Renal cortex interstitium (tissue), 15 donors: ENCODE measurements at places on chromosomes 16 and 17.

DNA sequence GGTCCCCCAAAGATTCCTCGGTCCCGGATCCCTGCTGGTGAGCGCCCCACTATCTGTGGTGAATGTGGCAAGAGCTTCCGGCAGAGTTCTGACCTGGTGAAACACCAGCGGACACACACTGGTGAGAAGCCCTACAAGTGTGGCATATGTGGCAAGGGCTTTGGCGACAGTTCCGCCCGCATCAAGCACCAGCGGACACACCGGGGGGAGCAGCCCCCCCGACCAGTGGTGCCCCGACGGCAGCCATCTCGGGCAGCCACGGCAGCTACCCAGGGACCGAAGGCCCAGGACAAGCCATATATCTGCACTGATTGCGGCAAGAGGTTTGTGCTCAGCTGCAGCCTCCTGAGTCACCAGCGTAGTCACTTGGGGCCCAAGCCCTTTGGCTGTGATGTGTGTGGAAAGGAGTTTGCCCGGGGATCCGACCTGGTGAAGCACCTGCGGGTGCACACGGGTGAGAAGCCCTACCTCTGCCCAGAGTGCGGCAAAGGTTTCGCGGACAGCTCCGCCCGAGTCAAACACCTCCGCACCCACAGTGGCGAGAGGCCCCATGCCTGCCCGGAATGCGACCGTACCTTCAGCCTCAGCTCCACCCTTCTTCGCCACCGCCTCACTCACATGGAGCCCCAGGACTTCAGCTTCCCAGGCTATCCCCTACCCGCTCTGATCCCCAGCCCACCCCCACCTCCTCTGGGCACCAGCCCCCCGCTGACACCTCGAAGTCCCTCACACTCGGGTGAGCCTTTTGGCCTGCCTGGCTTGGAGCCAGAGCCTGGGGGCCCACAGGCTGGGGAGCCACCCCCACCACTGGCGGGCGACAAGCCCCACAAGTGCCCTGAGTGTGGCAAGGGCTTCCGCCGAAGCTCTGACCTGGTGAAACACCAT is 2.8 kb downstream of the ZNF48 start:
- DNase-seq, result no peak

- no peak for DNase-seq
Observed at GRCh38 chr17:73247726-73248125, 14.0 kb downstream of the CPSF4L start.

DNA sequence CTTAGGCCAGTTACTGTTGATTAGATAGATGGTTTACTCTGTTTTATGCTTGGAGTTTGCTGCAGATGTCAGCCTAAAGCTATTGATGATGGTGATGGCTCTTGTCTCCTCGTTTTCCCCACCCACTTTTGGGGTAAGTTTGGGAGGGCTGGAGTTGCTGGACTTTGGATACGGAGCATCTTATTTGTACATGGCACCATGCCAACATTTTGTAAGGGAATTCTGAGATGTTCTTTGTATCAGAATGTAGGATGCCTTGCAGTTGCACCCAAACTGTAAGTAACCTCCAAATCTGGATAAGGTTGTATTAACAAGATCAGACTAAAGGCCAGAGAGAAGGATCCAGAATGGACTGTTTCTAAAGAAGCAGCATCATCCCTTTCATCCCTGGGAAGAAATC is 551.9 kb upstream of the ZFHX3 start:
- no peak for DNase-seq

GRCh38 chr16:82192665-82193064 is 22.6 kb upstream of the MPHOSPH6 start:
- no peak for DNase-seq

DNA sequence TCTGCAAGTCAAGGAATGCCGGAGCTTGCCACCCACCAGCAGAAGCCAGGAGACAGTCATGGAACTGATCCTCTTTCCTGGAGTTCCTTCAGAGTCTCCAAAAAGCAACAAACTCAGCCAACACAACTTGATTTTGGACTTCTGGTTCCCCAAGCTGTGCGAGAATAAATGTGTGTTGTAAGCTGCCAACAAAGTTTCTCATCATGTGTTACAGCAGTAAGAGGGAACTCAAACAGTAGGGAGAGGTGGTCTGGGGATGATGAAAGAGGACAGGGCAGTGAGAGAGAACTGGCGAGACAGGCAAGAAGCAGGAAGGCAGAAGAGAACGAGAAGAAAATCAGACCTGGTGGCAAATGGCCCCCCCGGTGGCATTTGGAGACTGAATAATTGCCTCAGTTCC is 204.9 kb downstream of the MAF start:
- DNase-seq, result no peak

DNA sequence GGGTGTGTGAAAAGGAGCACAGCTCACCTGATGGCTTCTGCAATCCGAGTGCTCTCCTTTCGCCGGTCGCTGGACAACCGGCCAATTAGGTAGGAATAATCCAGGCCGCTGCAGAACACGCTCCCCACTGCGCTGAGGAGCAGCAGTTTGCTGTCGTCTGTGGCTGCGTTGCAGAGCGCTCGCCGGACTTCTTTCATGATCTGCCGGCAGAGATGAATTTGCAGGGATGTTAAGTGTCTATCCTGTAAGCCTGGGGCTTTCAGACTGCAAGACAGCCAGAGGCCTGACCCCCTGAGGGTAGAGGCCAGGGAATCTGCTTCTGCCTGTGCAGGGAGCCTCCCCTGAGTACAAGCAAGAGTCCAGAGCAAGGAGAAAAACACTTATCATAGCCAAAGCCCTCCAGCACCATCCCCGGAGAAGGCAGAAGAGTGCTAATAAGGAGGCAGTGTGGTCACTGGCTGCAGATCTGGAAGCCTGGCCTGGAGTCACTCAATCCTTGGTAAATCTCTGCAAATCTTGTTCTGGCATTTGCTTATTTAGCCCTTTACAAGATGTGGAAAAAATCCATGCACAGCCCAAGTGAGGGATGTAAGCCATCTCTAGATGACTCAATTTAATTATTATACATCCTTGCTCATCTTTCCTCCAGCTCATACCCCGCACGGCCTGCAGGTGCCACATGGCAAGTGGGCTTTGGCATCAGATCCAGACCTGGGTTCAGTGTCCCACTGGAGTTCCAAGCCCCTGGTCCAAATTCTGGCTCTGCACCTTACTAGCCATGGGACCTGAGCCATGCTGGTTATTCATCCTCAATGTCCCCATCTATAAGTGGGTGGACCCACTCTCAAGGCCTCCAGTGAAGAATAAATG is 80.2 kb downstream of the DYNLRB2 start:
- no peak for DNase-seq

GRCh38 chr17:38870259-38871165 is 654 bp downstream of the LASP1 start:
- DNase-seq, result no peak
